ENCODE measurements at places on chromosomes 16 and 17.

- no peak for DNase-seq
Observed at GRCh38 chr16:336269-336668, 16.3 kb downstream of the AXIN1 start.

GRCh38 chr17:46039592-46040186 is 40.6 kb downstream of the STH start:
- DNase-seq: no peak

DNA sequence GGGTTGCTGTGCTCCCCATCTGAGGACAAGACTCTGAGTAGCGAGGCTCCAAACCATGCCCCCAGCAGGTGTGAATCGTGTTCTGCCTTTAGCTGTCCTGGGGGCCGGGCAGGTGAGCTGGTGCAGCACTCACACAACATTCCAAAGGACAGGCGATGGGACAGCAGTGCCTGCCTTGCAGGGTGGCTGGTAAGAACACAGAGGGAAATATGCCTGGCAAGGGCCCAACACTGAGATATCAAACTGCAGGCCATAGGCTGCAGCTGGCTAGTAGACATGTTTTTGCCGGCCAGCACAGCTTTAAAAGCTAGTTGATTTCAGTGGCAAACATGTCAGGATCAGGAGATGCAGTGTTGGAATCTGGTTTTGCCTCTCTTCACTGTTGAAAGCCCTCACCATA is 23.6 kb downstream of the CLEC16A start:
- DNase-seq: no peak

DNA sequence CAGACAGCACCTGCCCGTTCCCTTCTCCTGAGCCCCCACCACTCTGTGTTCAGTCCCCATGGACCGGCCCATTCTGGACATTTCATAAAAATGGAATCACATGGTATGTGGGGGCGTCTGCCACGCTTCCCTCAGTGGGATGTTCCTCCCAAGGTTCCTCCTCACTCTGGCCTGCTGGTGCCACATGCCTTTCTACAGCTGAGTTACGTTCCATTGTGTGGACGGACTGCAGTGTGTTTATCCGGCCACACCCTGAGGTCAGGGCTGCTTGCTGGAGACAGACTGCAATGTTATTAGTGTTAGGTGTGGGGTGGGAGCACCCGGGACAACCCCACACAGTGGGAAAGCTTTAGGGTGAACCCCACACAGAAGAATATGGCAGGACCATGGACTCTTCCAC is 5.9 kb upstream of the AATK start:
- no peak for DNase-seq

GRCh38 chr16:1283996-1284616 is 25.3 kb upstream of the UBE2I start:
- no peak for DNase-seq

Data from activated CD4-positive, alpha-beta T cell treated with anti-CD3 and anti-CD28 coated beads for 24 hours (primary cell).